ENCODE measurements at places on chromosomes 5 and 9.

GRCh38 chr9:136004712-136005111, 43.5 kb upstream of the UBAC1 start:
- no peak for DNase-seq

DNA sequence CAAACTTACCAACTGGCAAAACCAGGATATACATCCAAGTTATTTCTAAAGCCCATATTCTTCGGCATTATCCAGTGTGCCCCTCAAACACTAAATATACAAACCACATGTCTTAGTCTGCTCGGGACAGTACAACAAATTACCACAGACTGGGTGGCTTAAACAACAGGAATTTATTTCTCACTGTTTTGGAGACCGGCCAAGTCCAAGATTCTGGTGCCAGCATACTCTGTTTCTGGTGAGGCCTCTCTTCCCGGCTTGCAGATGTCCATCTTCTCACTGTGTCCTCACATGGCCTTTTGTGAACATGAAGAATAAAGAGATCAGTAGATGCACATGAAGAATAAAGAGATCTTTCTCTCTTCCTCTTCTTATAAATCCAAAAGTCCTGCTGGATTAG, 12.9 kb upstream of the SLCO6A1 start:
- DNase-seq, result peak; percentile 31

DNA sequence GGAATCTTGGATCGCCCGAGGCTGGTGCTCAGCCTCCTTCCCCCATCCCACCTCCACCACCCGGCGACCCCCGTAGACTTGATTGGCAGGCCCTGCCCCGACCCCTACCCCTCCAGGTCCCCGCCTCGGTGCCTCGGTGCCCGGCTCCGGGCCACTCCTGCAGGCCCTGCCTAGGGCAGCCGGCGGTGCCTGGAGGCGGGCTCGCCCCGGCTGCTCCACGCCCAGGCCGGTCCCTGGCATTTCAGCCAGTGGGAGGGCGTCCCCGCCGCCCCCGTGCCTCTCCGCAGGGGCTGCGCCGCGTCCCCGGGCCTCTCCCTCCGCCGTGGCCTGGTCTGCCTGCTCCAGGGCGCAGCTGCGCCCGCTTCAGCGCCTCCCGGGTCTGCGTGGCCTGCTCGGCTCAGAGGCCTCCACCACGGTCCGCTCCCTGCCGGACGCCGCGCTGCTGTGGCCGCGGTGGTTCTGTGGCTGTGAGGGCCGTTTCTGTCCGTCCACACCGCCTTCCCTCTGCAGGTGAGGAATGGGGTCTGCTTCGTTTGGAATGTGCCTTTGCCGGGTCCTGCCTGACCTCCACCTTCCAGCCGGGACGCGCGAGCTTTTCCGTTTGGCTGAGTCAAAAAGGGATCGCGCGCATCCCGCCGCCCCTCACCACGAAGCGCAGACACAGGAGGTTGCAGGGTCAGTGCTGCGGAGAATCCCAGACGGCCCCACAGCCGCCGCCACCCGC, 48.3 kb upstream of the IRX4 start:
- DNase-seq, result no peak

DNA sequence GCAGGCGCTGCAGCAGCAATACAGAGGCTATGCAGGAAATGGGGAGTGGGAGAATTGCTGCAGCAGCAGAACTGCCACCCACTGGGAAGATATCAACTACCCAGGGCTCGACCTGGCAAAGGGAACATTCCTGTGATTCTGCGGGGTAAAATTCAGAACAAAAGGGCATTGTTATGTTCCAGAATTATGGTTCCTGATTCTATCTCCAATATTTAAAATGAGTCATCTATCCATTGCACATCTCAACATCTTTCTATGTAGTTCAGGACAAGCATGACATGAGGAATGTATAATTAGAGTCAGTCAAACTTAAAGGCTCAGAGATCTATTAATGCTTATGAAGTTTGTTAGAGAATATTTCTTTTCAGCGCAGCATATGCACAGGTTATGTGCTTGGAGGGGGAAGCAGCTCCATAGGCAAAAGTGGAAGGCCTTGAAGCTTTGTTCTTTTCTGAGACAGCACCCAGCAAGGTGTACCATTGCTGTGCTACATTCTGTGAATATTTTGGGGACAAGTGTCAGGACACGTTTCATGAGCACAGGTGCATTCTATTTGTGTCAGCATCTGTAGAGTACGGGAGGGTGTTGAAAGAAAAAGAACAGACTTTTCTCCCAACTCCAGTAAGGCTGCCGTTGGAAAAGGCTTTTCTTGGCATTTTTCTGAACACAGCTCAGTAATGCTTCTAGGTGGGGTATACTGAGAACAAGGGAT, 395.6 kb upstream of the MPDZ start:
- DNase-seq, result no peak

GRCh38 chr5:103918668-103919367, 356.2 kb upstream of the NUDT12 start:
- peak; percentile 96 for DNase-seq

All from fibroblast of upper back skin (primary cell).